Activated naive CD4-positive, alpha-beta T cell treated with anti-CD3 and anti-CD28 coated beads, Interleukin-2, amount 50 U/mL, for 72 hours (primary cell): ENCODE measurements at places on chromosomes 2 and 18.

DNA sequence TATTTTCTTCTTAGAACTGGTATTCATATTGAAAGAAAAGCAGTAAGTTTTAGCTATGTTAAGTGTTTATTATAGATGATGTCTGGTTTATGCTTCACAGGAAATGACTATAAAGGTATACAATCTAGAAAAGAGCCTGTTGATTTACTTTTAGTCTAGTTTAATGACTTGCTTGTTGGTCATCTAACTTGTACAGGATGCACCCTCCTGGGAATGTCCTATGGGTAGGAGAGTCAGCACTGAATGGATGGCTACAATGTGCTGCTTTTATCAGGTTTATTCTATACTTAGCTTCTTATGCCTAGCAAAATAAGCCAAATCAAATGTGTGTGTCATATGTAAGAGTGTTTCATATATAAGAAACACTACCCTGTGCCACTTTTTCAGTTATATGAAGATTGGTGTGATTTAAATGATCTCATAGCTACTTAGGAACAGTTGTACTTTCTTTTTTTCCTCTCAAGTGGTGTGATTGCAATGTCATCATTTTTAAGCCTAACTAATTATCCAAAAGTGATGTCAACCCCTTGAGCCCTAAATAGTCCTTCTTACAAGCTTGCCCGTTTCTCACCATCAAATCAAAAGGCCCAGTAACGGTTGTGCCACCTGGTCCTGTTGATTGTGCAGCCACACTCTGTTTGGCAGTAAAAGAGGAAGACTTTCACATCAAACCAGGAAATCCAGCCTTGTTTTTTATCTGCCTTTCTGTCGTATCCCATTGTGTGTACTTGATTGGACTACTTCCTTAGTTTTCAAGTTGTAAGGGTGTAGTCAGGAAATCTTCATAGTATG is 176.0 kb downstream of the DIS3L2 start:
- DNase-seq = no peak

- DNase-seq = no peak
Observed at GRCh38 chr2:224479826-224480225, 77.9 kb upstream of the FAM124B start.

GRCh38 chr2:112674229-112674628 is 28.5 kb downstream of the SLC20A1 start:
- DNase-seq = no peak

DNA sequence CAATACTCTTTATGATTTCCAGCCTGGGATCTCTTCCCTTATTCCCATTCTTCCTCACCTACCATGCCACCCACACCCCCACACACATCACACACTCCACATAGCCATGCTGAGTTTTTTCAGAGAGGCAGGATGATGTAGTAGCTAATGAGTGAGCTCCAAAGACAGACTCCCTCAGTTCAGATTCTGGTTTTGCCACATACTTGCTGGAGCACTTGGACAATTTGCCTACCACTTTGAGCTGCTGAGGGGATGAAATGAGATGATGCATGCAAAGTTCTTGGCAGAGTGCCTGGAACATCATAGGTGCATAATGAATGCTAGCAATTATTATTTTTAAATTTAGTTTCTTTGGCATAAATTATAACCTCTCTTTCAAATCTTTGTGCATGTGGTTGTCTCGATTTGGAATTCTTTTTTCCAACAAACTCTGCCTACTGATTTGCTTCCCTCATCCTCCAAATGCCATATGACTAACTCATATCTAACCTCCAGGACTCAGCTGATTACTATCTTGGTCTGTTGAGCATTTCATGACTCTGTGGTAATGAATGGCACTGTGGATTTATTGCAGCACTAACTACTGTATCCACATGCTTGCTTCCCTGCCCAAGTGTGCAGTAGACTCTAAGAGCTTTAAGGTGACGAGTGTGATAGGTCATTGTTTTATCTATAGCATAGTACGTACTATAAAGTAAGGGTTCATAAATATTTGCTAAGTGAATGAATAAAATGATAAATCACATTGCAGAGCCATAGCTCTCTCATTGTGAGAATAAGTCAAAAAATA is 99.1 kb downstream of the TACR1 start:
- DNase-seq = no peak

DNA sequence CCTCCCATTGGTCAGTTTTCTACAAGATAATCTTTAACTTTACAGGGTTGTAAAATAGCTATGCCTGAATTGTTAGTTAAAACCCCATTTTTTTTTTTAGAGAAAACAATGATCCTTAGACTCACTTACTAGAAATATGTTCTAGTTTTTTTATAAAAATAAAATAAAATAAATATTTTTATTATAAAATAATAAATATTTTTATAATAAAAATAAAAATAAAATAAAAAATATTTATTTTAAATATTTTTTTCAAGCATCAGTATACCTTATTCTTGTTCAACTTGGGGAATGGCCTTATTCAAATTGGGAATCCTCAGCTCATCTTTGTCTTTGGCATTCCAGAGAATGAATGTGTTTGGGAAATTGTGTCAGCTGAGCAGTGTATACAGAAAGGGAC is 20.8 kb upstream of the IL1RL1 start:
- no peak for DNase-seq

- DNase-seq = no peak
Observed at GRCh38 chr2:197310987-197311420, 424 bp upstream of the ANKRD44 start.

DNA sequence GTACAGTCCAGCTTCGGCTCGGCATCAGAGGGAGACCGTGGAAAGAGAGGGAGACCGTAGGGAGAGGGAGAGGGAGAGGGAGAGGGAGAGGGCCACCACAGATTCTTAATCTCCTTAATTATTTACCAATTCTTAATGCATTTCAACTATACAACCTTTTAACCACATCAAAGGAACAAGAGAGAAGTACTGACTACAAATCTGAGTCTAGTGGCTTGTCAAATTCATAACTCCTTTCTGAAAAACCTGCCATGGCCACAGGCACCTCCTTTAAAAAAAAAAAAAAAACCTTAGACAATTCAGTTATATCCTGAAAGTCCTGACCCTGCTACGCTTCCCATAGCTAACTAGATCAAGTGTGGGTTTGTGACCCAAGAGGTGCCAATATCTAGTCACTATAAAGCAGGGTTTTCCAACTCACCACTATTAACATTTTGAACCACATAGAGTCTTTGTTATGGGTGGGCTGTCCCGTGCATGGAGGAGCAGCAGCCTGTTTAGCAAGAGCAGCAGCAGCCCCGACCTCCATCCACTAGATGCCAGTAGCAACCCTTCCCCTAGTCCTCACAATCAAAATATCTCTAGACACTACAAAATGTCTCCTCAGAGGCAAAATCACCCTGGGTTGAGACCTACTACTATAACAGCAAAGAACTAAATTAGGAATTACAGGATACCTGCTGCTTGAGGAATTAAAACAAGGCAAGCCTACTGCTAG is 6.8 kb downstream of the ESCO1 start:
- DNase-seq = no peak

DNA sequence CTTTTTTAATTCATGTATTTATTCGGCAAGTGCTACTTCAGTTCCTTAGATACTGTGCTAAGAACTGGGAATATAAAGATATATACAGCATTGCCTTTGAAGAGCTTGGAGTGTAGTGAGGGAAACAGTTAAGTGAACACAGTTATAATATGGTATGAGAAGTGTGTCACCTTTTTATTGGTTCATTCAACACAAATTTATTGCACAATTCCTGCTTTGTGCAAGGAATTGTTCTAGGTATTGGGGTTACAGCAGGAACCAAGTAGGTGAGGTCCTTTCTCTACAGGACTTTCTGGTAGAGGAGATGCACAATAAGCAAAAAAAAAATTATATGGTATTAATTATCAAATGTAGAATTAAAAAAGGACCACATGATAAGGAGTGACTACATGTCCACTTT is 65.5 kb downstream of the MTX2 start:
- DNase-seq = no peak

- no peak for DNase-seq
Observed at GRCh38 chr18:37535968-37536367, 29.6 kb downstream of the CELF4 start.

- no peak for DNase-seq
Observed at GRCh38 chr2:182379241-182379640, 47.6 kb downstream of the PDE1A start.

DNA sequence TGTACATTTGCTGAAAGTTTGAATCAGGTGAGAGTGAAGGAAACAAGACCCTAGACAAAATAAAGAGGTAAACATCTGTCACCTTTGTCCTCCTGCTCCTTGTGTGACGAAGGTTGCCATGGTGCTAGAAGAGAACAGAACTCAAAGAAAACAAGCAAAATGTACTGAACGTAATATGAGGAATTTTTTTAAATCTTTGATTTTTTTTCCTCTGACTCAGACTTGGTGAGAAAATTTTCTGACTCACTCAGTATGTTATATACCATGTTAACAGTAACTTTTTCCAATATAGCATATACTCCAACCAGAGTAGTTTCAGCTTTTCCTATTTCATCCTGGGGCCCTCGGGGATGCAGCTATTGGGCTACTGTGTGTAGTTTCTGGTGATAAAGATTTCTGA is 2114.6 kb upstream of the PIK3C3 start:
- no peak for DNase-seq

- DNase-seq = no peak
Observed at GRCh38 chr2:199811346-199811745, 39.6 kb downstream of the FTCDNL1 start.

- DNase-seq = peak; percentile 43
Observed at GRCh38 chr18:79749251-79750191, 48.2 kb upstream of the KCNG2 start.

- DNase-seq = no peak
Observed at GRCh38 chr2:144349674-144350073, 170.2 kb downstream of the ZEB2 start.

- no peak for DNase-seq
Observed at GRCh38 chr2:1268034-1268433, 145.2 kb upstream of the TPO start.

DNA sequence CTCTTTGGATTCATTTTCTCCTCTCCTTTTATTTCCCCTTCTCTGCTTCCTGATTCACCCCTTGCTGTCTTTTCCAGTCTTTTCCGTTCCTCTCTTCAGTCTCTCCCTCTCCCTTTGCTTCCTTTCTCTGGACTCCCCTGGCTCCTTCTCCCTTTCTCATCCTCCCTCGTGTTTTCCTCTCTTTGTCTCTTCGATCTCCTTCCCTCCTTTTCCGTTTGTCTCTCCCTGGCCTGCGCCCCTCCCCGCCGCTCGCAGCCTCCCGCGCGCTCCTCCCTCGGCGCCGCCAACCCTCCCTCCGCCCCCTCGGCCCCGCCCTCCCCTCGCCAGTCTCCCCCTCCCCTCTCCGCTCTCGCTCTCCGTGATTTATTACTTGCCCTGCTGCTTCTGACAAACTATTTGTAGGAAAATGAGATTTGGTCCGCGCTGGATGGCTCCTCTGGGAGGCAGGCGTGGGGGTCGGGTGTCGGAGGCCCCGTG is 46.0 kb upstream of the PAX8 start:
- no peak for DNase-seq

DNA sequence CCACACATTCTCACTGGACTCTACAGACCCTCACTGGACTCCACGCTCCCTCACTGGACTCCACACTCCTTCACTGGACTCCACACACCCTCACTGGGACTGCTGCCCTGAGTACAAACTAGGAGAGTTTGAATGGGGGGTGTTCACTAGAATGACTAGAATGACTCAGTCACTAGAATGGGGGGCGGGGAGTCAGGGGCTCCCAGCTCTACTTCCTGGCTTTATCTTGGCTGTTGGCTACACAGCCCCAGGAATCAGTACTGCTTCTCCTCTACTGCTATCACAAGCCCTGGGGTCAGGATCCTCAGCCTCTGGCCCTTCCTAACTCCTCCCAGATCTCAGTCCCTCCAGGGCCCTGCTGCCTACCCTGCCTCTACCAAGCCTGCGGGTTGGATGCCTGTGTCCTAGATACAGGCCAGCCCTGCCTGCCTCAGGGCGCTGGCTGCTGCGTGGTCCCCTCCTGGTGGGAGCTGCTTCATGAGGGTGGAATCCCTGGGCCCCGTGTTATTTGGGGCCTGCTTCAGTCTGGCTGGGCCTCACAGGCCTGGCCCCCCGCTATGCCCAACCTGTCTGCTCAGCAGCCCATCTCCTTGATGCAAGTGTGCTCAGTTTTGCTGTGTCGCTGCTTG is 7.8 kb downstream of the PTMA start:
- no peak for DNase-seq
